Activated CD4-positive, alpha-beta T cell treated with anti-CD3 and anti-CD28 coated beads, Interleukin-2, amount 50 U/mL, for 24 hours (primary cell): ENCODE measurements at places on chromosomes 16 and 17.

DNA sequence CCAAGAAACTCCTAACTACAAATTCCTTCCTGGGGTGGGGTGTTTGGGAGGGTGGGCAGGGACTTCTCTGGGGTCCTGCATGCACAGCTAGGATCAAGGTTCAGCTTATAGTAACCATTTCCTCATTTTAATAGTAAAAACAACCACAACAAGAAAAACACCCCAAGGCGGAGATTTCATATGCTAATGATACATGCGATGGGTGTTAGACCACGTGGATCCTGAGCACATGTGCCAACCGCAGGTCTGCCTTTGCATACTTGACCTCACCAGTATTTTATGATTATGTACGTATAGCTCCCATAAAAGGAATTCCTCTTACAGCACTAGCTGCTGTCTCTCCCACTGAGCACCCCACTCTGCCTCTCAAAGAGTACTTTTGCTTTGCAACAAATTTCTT, 1.9 kb downstream of the KRTAP4-11 start:
- no peak for DNase-seq

DNA sequence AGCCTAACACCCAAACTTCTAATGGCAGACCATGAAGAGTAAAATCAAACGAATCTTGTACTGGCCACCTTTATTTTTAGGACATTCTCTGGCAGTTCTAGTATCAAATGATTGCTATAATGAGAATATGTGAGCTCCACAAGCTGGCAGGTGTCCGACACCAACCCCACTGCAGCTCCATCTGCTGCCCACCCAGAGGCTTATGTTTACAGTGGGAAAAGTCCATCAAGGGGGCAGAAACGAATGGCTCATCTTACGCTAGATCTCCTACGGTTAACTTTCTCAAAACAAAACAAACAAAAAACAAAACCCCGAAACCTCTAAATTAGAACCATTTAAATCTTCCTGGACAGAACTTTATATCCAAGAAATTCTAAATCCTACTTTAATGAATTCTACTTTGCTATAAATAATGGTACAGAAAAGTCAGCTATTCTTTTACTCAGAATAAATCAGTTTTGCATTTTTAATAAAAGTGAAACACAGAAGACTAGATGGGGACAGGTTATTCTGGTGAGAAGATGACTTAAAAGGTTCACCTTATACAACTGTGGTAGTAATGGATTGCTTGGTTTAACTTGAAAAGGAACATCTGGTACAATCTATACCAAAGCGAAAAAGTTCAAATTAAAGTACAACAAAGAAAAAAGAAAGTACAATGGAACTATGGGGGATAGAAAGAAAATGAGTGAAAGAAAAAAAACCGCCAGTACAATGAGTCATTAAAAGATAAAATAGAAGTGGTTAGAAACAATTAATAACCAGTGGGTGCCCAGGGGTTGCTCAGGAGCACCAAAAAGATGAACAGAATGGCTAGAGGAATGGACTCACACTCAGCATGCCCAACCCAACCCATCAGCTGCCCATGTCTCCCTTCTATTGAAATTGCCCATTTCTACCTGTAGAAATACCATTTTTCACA, 40.2 kb downstream of the GRB2 start:
- no peak for DNase-seq

GRCh38 chr16:31092330-31092729, 2.3 kb downstream of the VKORC1 start:
- DNase-seq, result no peak

DNA sequence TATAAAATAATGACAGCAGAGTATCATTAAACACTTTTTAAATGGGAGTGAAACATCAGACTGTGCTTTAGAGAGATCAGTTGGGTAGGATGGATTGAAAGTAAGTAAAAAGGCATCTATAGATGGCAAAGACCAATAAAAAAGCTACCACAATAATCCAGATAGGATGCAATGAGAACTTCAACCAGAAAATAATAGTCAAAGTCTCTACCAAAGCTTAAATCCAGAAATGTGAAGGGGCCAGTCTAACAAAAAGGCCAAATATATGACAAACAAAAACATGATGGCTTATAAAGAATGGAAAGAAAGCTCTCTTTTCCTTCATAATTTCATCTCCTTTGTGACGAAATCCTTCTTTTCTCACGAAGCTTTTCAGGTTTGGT, 12.3 kb downstream of the KANSL1 start:
- DNase-seq, result no peak
